ENCODE measurements at places on chromosomes 3 and 15.

DNA sequence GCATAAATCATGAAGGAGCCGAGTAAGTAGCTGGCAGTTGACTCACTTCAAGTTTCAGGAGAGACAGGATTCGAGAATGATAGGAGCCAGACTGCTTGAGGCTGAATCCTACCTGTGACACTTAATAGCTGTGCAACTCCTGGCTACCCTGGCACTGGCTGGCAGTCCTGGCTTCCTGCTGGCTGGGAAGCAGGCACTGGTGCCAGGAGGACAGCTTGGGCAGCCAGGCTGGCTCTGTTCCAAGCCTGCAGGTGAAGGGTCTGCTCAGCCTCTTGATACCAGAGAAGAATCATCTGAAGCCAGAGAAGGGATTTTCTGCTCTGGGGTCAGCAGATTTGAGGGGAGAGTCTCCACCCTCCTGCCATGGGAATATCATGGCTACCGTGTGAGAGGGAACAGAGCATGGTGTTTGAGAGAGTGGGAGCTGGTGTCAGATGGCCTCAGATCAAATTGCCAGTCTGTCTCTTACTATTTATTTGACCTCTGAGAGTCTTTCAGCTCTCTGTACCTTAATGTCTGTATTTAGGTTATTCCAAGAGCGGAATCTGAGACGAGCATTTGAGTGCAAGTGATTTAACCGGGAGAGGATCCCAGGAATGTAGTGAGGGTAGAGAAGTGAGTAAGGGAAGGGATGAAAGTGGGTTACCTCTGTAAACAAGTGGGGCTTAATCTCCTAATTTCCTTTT lies 4.4 kb upstream of the XIRP1 start:
- DNase-seq, result no peak

DNA sequence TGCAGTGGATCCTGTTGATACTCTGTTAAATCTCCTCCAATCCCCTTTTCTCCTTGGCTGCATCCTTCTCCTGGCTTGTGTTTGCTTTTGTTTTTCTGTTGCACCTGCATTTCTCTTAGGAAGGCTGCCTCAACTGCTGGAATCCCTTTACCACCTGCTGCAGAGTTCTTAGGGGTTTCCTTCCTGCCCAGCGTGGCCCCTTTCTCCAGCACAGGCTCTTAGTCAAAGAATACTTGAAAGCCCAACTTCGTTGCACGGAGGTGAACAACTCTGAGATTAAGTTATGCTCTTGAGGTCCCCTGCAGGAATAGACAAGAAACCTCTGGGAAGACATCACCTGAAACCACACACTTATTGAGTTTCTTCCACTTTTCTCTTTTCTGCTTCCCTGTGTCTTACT lies 121.6 kb upstream of the GRM7 start:
- no peak for DNase-seq

- DNase-seq, result no peak
These were observed 1.5 kb downstream of the SOX2 start for GRCh38 chr3:181713280-181713647.

DNA sequence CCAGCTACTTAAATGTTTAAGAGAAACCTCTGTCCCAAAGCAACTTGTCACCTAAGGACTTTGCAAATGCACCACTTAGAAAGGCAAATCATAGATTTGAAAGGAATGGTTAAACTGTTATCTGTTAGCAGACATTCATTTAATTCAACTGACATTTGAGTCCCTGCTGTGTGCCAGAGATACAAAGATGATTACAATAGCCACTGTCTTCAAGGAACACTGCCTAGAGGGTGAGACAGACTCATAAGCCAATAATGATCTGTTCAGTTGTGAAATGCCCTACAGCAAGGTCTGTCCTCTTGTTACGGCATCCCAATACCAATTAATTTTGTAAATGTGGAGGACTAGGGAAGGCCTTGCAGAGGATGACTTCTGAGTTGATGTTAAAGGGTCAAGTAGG lies 113.1 kb downstream of the ATG7 start:
- no peak for DNase-seq

GRCh38 chr3:59996056-59996455 lies 946.2 kb upstream of the CFAP20DC start:
- no peak for DNase-seq

DNA sequence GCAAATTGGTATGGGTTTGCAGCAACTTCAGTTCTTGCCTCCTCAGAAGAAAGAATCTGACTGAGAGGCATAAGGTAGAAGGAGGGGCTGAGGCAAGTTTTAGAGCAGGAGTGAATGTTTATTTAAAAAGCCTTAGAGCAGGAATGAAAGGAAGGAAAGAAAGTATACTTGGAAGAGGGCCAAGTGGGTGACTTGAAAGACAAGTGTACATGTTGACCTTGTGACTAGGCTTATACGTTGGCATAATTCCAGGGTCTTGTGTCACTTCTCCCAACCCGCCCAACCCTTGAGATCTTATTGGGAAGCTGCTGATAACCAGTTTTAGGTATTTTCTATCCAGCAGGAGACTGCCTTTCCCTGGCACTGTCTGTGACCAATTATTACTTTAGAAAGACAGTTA lies 436.9 kb upstream of the ZNF717 start:
- DNase-seq, result no peak

DNA sequence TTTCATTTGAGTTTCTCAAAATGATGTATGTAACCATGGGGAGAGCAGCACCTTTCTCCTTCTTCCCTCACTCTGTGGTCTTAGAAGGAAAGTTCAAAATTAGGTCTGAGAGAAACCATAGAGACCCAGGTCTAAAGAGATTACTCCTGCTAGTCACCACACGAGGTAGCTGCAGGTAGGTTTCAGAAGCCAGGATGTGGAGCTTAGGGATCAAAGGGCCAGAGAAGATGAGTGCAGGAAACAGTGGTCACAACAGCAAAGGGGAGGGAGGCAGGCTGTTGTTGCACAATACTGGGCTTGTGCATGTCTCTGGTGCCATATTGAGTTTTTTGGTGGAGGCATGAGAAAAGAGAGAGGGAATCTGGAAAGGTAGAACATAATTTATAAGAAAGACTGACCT lies 583.6 kb downstream of the AGBL1 start:
- no peak for DNase-seq

- DNase-seq, result no peak
These were observed 300.5 kb upstream of the ALCAM start for GRCh38 chr3:105065895-105066839.

GRCh38 chr3:58566398-58567250 lies 10.6 kb downstream of the FAM107A start:
- no peak for DNase-seq

GRCh38 chr3:58074116-58074715 lies 66.0 kb downstream of the FLNB start:
- no peak for DNase-seq

DNA sequence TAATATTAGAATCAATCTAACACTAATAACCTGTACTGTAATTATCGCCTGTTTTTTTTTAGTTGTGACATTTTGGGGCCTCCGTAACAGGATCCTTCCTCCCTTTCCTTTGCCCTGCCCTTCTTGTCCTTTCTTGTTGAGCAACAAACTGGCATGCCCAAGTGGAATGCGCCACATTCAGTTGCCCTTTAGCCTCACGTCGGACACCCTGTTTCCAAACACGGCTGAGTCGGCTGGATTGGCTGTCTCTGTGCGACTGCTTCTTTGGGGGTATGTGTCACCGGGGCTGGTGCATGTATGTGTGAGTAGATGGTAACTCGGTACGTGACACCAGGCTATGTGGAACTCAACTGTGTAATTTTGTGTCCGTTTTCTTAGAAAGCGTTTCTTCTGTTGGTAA lies 24.1 kb downstream of the TRAK1 start:
- DNase-seq, result no peak

- DNase-seq, result no peak
These were observed 124.2 kb downstream of the SLC25A26 start for GRCh38 chr3:66344848-66345578.

DNA sequence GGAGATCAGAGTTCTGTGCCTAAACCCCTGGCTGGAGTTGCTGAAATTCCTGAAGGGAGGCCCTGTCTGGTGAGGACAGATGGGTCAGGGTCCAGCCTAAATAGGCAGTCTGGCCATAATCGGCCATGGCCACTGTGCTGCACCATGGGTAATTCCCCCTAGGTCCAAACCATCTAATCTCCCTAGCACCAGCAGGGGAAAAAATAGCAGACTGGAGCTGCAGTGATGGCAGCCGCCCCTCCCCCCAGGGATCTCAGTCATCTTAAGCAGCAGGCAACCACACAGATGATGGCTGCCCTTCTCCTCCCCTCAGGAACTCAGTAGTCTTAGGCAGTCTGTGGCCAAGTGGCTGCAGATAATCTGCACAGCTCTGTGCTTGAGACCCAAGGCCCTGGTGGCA lies 68.4 kb upstream of the CD96 start:
- no peak for DNase-seq

DNA sequence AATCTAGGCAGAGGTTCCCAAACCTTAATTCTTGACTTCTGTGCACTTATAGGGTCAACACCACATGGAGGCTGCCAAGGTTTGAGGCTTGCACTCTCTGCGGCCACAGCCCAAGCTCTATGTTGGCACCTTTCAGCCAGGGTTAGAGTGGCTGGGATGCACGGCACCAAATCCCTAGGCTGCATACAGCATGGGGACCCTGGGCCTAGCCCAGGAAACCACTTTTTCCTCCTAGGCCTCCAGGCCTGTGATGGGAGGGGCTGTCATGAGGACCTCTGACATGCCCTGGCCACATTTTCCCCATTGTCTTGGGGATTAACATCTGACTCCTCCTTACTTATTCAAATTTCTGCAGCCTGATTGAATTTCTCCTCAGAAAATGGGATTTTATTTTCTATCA lies 165.4 kb downstream of the SI start:
- no peak for DNase-seq

DNA sequence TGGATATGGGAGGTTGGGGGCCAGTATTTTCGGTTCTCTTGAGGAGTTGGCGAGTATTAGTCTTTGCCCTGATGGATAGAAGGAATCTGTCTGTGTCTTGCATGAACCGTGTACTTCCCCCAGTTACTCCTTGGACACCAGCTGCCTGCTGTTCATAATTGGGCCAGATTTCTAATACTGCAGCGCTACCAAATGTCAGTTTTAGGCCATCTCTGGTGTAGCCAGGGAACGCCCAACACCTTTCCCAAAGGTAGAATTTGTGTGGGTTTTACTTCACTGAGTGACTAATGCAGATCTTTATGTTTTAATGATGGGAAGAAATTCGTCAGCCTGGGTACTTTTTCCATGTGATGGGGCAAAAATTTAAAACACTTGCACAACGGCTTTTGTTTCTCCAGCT lies 18.4 kb downstream of the FLNB start:
- DNase-seq, result no peak

- DNase-seq, result peak; percentile 88
These were observed 119.9 kb downstream of the DGKG start for GRCh38 chr3:186241910-186242821.

DNA sequence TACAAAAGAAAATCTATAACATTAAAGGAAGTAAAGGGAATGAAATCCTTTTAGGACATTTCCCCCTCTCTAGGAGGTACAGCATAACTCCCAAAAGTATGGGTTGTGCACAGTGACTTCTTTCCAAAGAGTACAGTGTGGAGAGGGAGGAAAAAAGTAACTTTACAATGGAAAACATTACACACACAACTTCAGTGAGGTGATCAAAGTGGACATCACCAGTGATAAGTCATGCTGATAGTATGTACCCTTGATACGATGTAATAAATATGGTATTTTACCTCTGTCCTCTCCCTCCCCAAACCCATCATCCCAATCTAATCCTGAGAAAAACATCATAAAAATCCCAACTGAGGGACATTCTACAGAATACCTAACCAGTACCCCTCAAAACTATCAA lies 10.8 kb downstream of the PLD1 start:
- DNase-seq, result no peak

Measured in hematopoietic multipotent progenitor cell treated with erythropoietin and hydrocortisone succinate and interleukin-3 and kit ligand, for 15 days (in vitro differentiated cells).